Stimulated activated CD4-positive, alpha-beta T cell treated with anti-CD3 and anti-CD28 coated beads, Interleukin-2, amount 100 ng/mL, for 48 hours (primary cell): ENCODE measurements at places on chromosomes 4 and X.
A peak's percentile ranks its signal among the peaks of the same experiment; 100 is the strongest.

- peak; percentile 0 for DNase-seq
These were observed 174.1 kb downstream of the RBMX2 start for GRCh38 chrX:130575831-130576389.

- DNase-seq, result no peak
These were observed 1348.0 kb downstream of the RAPGEF2 start for GRCh38 chr4:160450876-160451275.

- DNase-seq, result no peak
These were observed 996.3 kb downstream of the FSTL5 start for GRCh38 chr4:161167539-161167938.

GRCh38 chr4:149489321-149489720 lies 326.3 kb downstream of the IQCM start:
- no peak for DNase-seq

GRCh38 chrX:149120459-149120858 lies 384.6 kb downstream of the IDS start:
- no peak for DNase-seq

- no peak for DNase-seq
These were observed 24.1 kb downstream of the TMEM271 start for GRCh38 chr4:552019-552418.

- DNase-seq, result no peak
These were observed 3.7 kb downstream of the PRDM5 start for GRCh38 chr4:120918788-120919187.

DNA sequence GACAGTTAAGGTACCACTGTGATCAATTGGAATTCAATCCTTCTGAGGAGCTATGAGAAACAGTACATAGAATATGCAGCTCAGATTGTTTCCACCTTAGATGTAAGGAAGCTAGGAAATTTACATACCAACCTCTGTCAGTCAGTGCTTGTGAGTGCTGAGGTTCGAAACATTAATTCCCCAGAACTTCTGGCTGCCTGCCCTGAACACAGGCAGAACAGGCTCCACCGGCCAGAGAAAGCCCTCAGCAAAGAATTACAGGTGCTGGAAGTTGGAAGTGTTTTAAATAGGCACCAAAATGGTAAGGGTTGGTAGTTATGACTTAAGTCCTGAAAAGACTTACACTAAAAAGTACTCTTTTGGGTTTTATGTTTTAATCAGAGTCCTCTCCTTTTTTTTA lies 651.8 kb downstream of the C4orf33 start:
- no peak for DNase-seq

DNA sequence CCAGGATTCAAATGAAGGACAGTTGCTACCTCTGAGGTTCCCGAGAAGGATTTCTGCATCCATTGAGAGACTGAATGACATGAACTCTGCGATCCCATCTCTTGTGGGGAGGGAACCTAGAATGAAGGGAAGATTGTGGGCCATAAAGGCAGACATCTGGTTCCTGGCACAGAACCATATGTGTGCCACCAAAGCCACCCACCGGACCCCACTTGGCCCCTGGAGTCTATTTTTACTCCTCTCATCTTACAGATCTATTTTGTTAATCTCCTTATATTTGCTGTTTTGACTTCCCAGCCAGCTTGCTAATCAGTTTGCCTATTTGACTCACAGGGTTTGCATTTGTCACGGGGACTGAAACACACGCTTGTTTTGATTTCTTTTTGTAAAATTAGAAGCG lies 7.3 kb downstream of the SOD3 start:
- no peak for DNase-seq

GRCh38 chr4:128796934-128797333 lies 12.6 kb upstream of the JADE1 start:
- DNase-seq, result no peak

DNA sequence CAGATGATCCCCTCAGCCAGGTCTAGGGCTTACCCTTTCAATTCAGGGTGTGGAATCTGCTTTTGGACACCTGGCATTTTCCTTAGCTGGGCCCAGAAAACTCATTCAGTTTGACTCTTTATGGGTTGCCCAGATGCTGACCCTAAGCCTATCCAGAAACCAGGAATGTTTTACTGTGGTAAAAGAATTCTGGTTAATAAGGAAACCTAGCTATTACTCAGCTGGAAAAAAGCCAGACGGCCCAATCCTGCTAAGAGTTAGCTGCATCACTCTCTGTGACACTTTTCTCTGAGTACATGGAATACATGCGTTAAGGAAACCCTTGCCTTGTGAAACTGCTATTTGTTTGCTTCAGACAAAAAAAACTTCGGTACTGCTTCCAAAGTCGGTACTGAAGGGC lies 28.0 kb downstream of the ING2 start:
- DNase-seq, result no peak

- no peak for DNase-seq
These were observed 110.8 kb upstream of the TRIM2 start for GRCh38 chr4:153093396-153093795.
